ENCODE measurements at places on chromosomes 16 and 17.
A peak's percentile ranks its signal among the peaks of the same experiment; 100 is the strongest.

- no peak for ATAC-seq
These were observed 111.7 kb downstream of the ABCC12 start for GRCh38 chr16:48044117-48044516.

GRCh38 chr16:4261557-4262172, 11.2 kb downstream of the TFAP4 start:
- peak; percentile 66 for ATAC-seq

GRCh38 chr16:10343124-10343760, 42.6 kb upstream of the ATF7IP2 start:
- ATAC-seq = no peak

DNA sequence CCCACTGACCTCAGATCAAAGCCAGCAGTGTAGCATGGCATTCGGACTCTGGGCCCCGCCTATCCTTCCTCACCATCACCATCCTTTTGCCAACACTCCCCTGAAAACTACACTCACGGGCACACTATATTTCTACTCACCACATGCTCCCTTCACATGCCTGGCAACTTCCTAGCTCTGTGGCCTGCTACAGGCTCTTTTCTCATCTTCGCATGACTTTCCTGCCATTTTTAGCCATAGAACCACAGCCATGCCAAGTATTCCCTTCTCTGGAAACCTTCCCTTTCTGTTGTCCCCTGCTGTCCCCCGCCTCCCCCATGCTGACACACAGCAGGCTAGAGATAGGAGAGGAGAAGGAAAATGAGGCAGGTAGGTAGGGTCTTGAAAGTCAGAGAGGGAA, 45.5 kb upstream of the MMP2 start:
- ATAC-seq = no peak

- no peak for ATAC-seq
These were observed 798.4 kb upstream of the EEF2KMT start for GRCh38 chr16:5895976-5896375.

DNA sequence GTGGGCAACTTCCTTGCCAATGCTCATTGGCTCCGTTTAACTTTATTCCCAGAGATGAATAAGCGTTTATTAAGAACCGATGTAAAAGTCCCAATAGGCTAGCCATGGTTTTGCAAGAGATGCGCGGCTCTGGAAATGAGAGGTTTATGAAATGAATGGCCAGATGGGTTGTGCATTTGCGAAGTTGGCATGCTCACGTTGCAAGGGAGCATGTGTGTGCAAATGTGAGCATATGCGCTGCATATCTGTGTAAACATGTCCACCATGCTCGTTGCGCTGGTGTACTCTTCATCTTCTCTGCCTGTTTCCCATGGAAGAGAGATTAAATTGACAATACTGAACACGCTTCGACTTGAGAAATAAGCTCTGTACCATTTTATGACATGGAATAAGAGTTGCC, 848.6 kb upstream of the RBFOX1 start:
- ATAC-seq = no peak

- peak; percentile 53 for ATAC-seq
These were observed 10.3 kb downstream of the NLRC5 start for GRCh38 chr16:56999409-57000270.

DNA sequence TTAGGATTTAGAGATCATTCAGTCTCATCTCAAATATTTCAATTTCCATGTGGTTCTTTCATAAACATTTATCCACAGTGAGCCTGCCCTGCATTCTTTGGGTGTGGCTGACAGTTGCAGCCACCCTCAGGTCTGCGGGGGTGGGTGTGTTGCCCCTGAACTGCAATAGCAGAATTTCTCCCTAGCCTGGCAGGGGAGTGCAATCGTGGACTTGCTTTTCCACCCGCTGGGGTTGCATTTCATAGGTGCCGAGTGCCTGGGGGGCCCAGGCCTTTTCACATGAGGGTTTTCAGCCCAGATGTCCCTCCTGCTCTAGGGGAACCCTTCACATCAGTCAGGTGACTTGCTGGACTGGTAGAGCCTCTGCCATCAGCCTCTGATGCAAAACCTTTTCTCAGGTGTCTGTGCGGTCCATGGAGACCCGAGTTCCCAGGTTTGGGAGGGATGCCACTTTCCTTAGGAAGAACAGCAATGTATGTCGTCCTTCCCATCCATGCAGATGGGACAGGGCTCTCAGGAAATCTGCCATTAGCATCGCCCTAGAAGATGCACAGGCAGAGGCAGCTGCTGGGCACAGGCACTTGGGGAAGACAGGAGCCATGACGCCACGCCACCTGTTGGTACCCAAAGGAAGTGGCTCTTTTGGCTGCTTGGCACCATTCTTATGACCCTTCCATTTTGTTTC, 2.4 kb upstream of the USP36 start:
- no peak for ATAC-seq

DNA sequence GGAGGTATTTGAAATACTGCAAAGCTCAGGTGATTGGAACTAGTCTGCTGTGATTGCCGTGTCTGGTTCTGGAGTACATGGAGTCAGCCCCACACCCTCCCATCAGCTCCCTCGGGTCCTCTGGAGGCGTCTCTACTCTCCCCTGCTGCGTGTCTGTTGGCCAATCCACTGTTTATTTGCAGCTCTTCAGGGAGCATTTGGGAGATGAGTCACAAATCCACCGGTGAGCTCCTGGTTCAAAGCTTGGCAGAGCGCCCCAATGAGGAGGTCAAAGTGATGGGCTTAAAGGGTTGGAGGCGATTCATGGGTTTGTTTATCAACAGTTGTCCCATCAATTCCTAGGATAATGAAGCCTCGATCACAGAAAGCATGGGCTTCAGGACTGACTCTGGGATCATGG, 14.6 kb downstream of the CALB2 start:
- no peak for ATAC-seq

GRCh38 chr16:17273142-17273561, 197.6 kb downstream of the XYLT1 start:
- ATAC-seq = peak; percentile 94

- ATAC-seq = no peak
These were observed 8.4 kb upstream of the LGALS3BP start for GRCh38 chr17:78988152-78988551.

DNA sequence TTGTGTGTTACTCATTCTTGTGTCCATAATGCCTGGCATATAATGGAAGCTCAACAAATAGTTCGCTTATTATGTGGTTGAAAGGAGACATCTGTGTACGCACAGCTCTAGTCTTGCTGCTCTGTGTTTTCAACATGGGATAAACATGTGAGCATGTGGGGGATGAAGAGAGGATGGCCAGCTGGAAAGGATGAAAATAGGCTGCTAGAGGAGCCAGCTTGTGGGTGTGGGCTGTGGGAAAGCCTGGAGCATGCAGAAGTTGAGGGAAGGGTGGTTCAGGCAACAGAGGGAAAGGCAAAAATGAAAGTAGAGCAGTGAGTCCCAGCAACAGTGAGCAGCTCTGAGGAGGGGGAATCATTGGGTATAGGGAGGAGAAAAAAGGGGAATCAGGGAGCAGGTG, 324.6 kb upstream of the CDH11 start:
- no peak for ATAC-seq

DNA sequence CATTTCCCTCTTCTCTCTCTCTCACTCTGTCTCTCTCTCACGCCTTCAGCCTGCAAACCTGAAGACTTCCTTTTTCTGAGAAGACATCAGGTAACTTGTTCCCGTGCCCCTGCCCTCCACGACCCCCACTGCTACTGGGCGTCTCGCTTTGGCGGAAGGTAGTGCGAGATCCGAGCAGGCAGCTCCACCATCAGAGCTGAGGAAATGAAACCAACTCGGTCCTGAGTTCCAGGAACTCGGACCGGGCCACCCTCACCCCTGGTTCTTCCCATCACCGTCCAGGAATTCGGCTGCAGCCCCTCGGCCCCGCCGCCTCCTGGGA, 585 bp downstream of the MLKL start:
- ATAC-seq = no peak

DNA sequence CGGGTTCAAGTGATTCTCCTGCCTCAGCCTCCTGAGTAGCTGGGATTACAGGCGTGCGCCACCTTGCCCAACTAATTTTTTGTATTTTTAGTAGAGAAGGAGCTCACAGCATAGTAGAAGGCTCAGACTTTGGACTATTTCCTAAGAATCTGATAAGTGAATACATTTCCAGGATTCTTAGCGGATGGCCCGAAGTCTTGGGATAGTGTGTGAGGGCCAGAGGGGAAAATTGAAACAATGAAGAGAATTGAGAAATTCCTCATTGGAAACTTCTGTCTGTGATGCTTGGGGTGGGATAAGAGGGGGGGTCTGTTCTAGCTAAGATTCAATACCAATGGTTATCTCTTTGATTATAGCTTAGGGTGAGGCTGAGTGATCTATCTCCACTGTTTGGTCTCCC, 183.3 kb downstream of the MSI2 start:
- ATAC-seq = no peak

GRCh38 chr16:47829850-47830600, 325.8 kb downstream of the ABCC12 start:
- ATAC-seq = no peak

DNA sequence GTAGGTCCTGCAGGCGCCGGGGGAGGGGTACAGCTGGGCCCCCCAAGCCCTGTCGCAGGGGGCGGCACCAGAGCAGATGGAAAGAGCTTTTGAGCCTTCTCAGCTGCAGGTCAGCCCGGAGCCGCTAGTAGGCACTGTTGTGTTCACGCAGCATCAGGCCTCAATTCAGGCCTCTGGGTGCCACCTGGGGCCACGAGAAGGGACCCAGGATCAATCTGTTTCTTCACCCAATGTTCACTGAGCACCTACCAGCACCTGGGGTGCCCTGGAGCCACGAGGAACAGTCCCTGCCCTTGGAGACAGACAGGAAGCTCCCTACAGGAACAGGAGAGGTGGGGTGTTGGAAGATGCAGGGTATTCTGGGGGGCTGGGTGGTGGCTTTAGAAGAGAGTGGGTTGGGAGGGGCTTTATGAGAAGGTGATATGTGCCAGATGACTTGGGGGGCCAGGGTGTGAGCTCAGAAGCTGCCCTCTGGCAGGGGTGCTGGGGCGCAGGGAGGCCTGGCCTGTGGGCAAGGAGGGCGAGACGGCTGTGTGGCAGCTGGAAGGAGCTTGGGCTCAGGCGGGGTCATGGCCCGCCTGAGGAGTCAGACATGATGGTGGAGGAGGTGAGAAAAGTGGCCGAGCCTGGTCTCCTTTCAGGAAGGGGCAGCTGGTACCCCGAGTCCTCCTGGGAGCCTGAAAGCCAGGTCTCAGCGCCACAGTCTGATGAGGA, 121.9 kb upstream of the GSE1 start:
- no peak for ATAC-seq

GRCh38 chr17:67248291-67248690, 3.3 kb upstream of the HELZ start:
- ATAC-seq = no peak

GRCh38 chr16:5653789-5654188, 556.2 kb upstream of the EEF2KMT start:
- no peak for ATAC-seq

GRCh38 chr16:31215287-31216162, 1.4 kb downstream of the PYDC1 start:
- peak; percentile 60 for ATAC-seq

DNA sequence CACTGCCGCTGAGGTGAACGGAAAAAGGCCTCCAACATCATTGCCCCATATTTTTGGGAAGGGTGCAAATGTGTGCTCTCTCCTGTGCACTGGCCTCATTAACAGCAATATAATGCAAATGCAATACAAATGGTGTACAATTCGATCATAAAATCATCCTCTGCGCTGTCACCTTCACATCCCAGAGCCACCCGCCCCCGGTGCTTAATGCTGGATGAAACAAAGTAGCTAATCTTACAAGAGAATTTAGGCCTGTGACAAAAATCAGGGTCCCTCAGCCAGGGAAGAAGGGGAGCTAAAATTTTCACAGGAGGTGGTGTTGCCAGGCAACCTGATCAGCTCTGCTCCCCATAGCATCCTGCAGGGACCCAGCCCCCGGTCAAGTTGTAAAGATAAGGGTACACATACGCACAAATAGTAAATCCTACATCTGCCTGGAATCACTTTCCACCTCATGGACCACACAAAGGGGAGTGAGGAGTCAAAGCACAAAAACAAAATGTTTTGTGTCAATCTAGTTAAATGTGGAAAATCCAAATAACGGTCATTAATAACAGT, 3.0 kb downstream of the TBC1D16 start:
- no peak for ATAC-seq

GRCh38 chr17:79424471-79425185, 186.2 kb downstream of the RBFOX3 start:
- ATAC-seq = no peak

GRCh38 chr17:34706029-34706428, 126.6 kb downstream of the TMEM132E start:
- ATAC-seq = no peak

DNA sequence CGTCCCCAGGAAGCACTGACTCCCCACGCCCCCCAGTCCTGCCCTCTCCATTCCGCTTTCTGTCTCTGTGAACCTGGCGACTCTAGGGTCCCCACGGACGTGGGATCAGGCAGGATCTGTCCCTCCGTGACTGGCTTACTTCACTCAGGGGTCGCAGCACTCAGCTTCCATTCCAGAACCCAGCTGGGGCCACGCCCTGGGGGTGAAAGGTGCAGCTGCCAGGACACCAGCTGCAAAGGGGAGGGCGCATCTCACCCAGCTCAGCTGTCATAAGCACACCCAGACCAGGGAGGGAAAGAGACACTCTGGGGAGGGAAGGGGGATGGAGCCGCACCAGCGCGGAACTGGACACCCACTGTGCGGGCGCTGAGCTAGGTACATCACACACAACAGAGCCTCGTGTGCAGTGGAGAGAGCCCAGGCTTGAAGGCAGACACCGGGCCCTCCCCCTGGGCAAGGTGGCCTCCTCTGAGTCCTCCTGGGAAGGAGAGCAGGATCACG, 18.5 kb upstream of the HEXD start:
- no peak for ATAC-seq

GRCh38 chr16:649631-650030, 466 bp downstream of the WDR90 start:
- ATAC-seq = peak; percentile 27

Measured in activated T-helper 17 cell treated with anti-CD3 and anti-CD28 coated beads, Interleukin-2, amount 50 U/mL, for 72 hours (primary cell).